Germinal center (tissue), 1 donor: ENCODE measurements at places on chromosomes 1 and 21.

DNA sequence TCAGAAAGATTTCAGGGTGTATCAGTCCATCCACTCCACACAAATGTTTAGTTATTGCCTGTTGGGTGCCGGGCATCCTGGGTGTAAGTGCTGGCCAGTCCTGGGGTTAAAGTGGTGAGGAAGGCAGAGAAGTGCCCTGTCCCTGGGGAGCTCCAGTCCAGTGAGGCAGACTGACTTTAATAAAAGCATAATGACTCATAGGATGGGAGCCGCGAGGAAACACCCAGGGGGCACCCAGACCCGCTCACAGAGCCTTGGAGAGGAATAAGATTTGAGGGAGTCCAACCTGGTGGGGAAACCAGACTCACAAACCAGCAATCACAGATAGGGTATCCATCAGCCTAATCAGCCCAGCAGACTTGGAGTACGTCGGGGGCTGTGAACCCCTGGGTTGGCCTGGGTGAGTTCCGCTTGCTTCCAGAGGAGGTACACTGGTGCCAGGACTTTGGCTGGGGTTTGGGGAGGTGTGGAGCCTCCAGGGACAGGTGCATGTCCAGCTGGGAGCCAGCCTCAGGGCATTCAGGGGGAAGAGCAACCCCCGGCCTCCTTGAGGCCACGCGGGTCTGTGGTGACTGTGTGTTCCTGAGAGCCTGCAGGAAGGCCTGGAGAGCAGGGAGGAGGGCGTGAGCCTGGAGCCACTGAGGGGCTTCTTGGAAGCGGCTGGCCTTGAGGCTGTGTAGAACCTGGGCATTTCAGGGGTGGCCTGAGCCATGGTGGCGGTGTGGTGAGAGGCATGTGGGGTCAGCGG, 3.7 kb downstream of the PEAR1 start:
- no peak for DNase-seq

DNA sequence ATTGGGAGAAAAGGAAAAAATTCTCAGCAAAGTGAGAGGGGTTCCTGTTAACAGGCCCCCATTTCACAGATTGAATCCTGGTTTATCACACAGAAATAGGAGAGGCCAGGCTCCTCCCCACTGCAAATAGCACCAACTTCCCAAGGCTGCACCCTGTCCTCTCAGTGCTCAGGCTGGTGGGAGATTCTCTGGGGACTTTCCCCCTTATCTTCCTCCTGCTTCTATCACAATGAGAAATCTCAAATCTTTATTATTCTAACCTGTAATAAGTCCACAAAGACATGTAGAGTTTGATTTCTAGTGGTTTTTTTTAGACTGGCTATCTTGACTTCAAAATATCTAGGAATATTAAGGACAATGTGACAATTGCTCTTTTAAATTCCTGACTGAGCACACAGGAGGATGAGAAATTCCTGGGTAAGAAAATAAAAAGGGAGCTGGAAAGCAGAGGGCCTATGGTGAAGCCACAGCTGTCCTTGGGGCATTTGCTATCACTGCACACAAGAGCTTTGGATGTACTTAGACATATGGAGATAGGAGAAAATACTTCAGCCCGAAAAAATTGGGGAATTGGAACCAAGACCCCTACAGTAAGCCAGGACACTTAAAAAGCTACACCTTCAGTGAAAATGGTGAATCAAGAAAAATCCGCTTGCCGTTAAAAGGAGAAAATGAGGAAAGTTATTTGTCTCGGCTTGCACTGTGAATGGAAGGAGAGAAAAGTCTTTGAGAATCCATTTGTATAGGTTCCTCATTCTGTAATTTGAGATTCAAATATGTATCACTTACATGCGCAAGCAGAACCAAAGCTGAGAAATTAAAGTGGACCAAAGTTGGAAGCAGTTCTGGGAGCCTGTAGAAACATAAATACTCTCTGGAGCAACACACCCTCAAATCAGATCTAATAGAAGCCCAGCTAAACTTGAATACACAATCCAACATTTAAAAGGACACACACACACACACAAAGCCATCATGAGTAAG, 65.9 kb upstream of the C1orf105 start:
- no peak for DNase-seq

DNA sequence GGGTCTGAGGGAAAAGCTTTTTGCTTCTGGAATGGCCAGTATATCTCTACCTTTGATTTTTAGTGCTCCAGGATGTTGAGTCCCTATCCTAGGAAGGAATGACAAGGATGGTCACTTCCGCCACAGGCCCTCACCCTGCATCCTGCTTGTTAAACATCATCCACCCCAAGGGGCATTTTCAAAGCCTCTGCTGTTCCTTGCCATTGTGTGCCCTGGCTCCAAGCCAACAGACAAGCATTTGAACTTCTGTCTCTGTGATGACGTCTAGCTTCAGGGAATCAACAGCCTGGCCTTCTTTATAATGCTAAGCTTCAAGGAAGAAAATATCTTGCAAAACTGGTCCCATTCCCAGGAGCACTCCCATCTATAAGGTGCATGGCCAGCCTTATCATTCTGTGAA, 12.3 kb upstream of the JAM2 start:
- no peak for DNase-seq

GRCh38 chr21:42685036-42685435, 31.6 kb downstream of the PDE9A start:
- no peak for DNase-seq

- peak; percentile 68 for DNase-seq
Measured at GRCh38 chr1:54791880-54792522, 9.1 kb downstream of the TTC22 start.

DNA sequence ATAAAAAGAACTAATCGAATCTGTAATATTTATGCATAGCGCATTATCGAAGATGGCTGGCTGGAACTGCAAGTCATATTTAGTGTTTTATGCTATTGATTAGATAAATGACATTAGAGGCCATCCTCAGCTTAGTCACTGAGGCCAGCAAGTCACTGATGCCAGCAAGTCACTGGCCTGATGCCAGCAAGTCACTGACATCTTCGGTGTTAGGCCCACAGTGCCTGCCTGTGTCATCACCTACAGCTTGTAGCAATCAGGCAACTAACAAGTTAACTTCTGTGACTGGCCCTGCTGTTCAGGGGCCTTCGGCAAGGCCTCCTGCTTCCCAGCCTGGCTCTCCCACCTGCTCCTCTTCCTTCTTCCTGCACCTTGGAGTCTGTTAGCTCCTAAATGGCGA, 65.6 kb upstream of the SCCPDH start:
- no peak for DNase-seq

DNA sequence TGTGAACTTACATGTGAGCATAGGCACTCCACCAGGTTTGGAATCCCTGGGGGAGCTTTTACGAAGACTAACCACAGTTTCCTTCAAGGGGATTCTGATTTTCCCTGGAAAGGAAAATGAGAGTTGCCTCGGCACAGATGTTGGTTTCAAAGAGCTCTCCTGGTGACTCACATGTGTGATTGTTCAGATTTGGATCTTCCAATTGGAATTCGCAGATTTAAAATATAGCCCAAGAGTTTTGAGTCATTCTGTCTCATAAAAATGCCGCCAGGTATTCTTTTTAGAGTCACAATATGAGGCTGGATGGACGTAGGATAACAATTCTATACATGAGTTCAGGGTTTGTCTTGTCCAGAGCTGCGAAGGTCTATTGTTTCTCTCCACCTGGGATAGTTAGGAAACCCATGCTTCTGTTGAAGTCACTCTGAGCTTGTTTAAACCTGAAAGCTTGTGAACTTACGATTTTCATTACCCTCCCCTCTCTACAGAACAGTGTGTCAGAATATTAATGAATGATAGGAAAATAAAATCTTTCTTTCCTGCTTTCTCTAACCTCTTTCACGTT, 64.9 kb downstream of the TGFB2 start:
- DNase-seq = no peak

DNA sequence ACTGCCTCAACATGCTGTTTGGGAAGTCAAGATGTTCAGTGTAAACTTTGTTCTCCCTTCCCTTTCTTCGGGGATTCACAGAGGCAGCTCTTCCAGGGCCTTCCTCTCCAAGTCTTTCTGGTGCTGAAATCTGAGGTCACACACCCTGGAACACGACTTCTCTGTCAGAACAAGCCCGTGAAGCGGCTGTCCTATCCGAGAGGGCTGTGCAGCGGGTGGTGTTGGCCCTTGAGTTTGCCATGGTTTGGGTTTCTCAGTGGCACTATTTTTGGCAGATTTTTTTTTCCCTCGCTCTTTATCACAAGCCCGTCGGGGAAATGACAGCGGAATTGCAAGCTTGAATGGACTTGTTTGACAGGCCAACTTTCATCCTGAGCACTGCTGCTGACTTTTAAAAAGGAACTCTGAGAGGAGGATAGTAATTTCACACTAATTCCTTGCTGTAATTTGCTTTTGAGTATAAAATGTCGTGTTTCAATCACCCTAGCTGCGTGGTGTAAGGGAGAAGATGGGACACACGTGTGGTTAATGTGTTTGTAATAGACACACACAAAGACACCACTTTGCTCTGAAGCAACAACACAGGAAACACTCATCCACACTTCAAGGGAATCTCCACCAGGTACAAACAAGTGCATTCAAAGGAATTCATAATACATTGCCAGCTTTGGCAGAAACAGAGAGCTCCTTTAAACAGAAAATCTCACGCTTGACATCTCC, 60.1 kb upstream of the TARBP1 start:
- DNase-seq = no peak

- DNase-seq = no peak
Measured at GRCh38 chr21:26443291-26443690, 129.8 kb downstream of the CYYR1 start.

- no peak for DNase-seq
Measured at GRCh38 chr1:203591626-203592025, 35.0 kb upstream of the ATP2B4 start.

GRCh38 chr1:20339811-20340457, 49.3 kb downstream of the VWA5B1 start:
- DNase-seq = no peak

GRCh38 chr21:32112195-32112594, 166.7 kb downstream of the MIS18A start:
- DNase-seq = no peak

DNA sequence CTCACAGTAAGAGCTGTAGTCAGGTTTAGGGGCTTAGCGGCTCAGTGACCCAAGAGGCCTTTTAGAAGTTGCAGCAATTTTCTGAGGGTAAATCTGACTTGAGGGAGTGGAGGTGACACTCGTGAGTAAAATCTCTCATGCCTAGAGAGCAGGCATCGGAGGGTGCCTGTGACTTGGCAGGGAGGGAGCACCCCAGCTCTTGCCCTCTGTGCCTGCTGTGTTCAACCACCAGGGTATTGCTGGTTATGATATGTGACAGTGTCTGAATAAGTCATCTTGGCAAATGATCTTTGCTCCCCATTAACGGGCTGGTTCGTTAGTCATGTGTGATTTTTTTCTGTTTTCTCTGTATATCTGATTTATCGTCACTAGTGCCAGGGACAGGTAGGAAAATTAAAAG, 5.9 kb downstream of the MAN1C1 start:
- DNase-seq = no peak

DNA sequence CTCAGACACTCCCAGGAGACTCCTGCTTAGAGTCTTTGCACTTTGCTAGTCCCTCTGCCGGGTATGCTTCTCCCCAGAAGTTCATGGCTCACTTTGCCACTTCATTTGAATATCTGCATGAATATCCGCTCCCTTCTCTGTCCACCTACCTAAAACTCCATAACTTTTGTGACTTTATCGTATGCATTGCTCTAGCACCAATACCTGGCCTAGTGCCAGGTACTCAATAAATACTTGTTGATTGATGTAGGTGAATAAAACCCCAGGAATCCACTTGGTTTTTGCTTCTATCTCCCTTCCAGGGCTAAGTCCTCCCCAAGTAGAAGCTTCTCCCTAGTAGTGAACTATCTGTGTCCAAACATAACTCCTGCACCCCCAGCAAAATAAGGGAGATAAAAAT, 27.8 kb upstream of the CTTNBP2NL start:
- DNase-seq = no peak

GRCh38 chr1:115702959-115703358, 61.2 kb downstream of the VANGL1 start:
- no peak for DNase-seq

- DNase-seq = no peak
Measured at GRCh38 chr1:20227704-20228103, 41.4 kb upstream of the PLA2G2C start.

DNA sequence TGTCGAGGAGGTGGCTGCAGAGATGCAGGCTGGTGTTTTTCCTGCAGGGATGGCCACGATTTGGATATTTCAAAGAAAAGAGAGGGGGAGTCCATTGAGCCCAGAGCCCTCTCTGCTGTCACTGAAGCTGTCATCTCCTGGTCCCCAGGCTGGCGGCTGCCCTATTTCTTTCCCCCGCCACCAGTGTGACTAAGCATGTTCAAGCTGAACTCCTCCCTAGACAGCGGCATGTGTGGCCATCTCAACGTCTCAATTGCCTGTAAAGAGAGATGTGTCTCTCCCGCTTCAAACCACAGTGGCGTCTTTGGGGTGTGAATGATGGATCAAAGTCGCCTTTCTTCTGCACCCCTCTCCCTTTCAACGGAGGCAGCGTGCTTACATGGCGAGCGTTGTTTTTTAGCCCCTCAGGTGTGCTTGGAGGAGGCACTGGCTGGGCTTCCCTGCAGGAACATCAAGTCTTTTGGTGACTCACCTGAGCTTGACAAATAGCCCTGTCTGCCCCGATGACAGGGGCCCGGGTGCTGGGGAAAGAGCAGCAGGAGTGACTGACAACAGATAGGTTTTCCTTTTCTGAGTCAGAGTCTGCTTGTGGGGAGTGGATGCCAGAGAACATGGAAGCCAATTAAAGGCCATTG, 346.4 kb upstream of the AJAP1 start:
- no peak for DNase-seq

GRCh38 chr1:41809692-41810091, 109.0 kb downstream of the HIVEP3 start:
- no peak for DNase-seq

DNA sequence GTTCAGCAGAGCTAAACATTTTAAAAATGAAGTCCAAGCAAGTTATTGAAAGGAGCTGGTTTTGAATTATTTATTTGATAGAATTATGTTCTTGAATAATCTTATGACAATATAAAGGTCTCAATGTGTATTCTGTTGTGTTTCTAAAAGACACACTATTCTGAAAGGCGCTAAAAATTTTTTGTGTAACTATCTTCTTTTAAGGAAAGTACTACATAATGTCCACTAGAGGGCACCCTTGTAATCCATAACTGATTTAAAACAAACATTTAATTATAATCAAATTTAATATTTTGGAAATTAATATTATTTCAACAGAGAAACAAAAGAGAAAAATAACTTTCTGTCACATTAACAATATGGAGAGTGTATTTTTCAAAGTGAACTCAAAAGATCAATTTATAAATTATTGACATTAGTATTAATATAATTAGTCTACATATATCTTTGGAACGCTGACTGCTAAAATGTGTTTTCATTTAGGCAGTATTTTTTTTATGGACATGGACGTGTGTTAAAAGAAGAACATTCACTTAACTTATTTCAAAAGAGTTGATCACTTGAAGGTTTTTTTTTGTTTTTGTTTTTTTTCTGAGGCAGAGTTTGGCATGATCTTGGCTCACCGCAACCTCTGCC, 248.4 kb downstream of the DENND1B start:
- DNase-seq = peak; percentile 6

- no peak for DNase-seq
Measured at GRCh38 chr1:43618521-43619313, 31.2 kb upstream of the KDM4A start.

DNA sequence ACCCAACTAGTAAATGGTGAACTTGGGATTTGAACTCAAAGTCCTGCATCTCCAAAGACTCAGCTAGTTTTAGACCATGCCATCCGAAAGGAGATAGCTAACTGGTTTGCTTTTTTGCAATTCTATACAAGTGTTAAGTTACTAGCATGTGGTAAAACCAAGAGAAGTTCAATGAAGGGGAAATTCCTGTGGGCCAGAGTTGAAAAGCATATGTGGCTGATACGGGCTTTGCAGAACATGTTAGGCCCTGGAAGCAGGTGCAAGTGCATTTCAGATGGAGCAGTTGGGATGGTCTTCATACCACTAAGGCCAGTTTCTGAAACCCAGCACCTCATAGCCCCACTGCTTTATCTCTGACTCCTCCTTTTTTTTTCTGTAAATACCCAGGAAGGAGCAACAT, 620.9 kb downstream of the PLPP3 start:
- DNase-seq = no peak
